Frontal cortex (tissue), 4 donors: ENCODE measurements at places on chromosomes 2 and 18. TPM values are rescaled to one million over a fixed set of nuclear protein-coding genes. Genes with fewer than 3 reads are reported as not detected.

Gene SPEG
- 13.0 TPM for total RNA-seq

Gene CENPA
- 1.2 TPM for total RNA-seq

Gene CD8B2
- total RNA-seq: under 0.01 TPM

Gene MBOAT2
- 125 TPM for total RNA-seq

Gene IL1R1
- 0.41 TPM for total RNA-seq

Gene CIB4
- not detected for total RNA-seq

Gene RAPGEF4
- 23.6 TPM for total RNA-seq

Gene FAM237A
- not detected for total RNA-seq

Gene ONECUT2
- total RNA-seq: 1.2 TPM

Gene ERMN
- total RNA-seq: under 0.01 TPM

Gene NOTO
- total RNA-seq: not detected

Gene SCN1A
- total RNA-seq: 15.1 TPM

Gene IL36A
- total RNA-seq: not detected

Gene PNKD
- total RNA-seq: 15.1 TPM

Gene CD302
- total RNA-seq: 1.6 TPM

Gene UPP2
- 1.6 TPM for total RNA-seq

Gene STPG4
- total RNA-seq: 0.41 TPM

Gene GPR55
- not detected for total RNA-seq

Gene CD226
- 0.82 TPM for total RNA-seq

Gene EVX2
- not detected for total RNA-seq

Gene ELP2
- total RNA-seq: 143 TPM

Gene PROKR1
- 0.82 TPM for total RNA-seq

Gene INO80C
- 7.3 TPM for total RNA-seq

Gene RESP18
- 0.82 TPM for total RNA-seq

Gene ABCG5
- not detected for total RNA-seq

Gene TCF4
- 616 TPM for total RNA-seq

Gene UNC80
- 9.4 TPM for total RNA-seq
